ENCODE measurements at places on chromosomes 7 and 10.

GRCh38 chr7:132932296-132933071 lies 149.4 kb downstream of the CHCHD3 start:
- DNase-seq = no peak

- DNase-seq = no peak
Measured at GRCh38 chr7:157855452-157856213, 518.8 kb downstream of the DNAJB6 start.

DNA sequence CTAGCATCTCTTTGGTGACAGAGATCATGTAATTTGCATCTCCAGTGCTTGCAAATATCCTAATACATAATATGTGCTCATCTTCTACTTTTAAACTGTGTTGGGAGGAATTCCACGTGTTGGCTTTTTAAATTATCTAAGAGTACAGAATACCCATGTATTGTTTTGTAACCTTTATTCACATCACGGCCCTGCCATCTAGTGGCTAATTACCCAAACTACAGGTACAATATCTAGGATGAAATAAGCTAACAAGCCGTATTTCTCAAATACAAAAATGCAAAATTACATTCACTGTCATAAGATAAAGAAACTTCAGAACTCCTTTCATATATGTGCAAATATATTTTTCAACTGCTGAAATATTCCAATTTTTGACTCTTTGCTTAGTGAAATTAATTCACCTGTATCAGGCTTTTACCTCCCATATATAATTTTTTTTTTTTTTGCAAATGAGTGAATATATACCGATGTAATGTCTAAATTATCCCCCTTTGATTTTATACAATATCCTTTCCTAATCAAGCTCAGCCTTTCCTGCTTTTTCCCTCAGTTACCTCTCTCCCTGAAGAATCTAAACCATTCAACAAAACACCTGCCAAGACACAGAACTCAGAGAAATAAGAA lies 30.3 kb upstream of the LSM8 start:
- peak; percentile 46 for DNase-seq

DNA sequence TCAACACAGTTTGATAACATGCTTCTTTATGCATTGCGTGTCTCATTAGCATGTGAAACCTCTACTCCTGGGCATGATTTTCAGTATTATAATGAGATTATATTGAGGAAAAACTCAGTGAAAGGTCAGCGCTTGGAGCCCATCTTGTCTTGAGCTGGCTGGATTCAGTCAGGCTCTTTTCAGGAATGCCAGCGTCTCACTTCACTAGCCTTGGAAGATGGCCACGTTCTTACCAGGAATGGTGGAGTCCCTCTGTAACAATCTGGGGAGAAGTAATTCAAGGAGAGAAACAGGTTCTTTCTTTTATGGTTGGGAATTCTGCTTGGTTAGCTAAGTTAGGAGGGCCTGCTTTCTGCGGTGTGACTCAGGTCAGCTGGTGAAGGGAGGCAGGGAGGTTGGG lies 241.0 kb downstream of the GALNT17 start:
- DNase-seq = no peak

- DNase-seq = no peak
Measured at GRCh38 chr10:3419719-3420495, 247.3 kb upstream of the PITRM1 start.
